EH (cell line): ENCODE measurements at places on chromosomes 13 and 19.
A peak's percentile ranks its signal among the peaks of the same experiment; 100 is the strongest.

GRCh38 chr13:55566779-55567178 is 1573.9 kb upstream of the PRR20A start:
- DNase-seq, result no peak

- peak; percentile 60 for DNase-seq
These were observed 599 bp upstream of the ARHGEF7 start for GRCh38 chr13:111114362-111115060.

GRCh38 chr13:71979616-71980015 is 112.6 kb upstream of the DACH1 start:
- DNase-seq, result no peak

- no peak for DNase-seq
These were observed 10.3 kb downstream of the CYP2B6 start for GRCh38 chr19:41001243-41001971.

DNA sequence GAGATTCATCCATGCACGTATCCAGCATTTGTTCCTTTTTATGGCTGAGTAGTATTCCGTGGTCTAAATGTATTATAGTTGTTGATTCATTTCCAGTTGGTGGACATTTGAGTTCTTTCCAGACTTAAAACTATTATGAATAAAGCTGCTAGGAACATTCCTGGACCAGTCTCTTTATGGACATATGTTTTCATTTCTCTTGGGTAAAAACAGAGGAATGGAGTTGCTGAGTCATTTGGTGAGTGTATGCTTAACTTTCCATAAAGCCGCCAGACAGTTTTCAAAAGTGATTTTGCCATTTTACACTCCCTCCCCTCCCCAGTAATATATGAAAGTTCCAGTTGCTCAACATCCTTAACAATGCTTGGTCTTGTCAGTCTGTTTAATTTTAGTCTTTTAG is 116.4 kb downstream of the TSHZ3 start:
- DNase-seq, result peak; percentile 96

- peak; percentile 13 for DNase-seq
These were observed 21.6 kb downstream of the SGCG start for GRCh38 chr13:23202383-23202782.
